ENCODE measurements at places on chromosomes 16 and 17.
A peak's percentile ranks its signal among the peaks of the same experiment; 100 is the strongest.

- no peak for DNase-seq
Measured at GRCh38 chr16:81310045-81310644, 4.6 kb upstream of the GAN start.

DNA sequence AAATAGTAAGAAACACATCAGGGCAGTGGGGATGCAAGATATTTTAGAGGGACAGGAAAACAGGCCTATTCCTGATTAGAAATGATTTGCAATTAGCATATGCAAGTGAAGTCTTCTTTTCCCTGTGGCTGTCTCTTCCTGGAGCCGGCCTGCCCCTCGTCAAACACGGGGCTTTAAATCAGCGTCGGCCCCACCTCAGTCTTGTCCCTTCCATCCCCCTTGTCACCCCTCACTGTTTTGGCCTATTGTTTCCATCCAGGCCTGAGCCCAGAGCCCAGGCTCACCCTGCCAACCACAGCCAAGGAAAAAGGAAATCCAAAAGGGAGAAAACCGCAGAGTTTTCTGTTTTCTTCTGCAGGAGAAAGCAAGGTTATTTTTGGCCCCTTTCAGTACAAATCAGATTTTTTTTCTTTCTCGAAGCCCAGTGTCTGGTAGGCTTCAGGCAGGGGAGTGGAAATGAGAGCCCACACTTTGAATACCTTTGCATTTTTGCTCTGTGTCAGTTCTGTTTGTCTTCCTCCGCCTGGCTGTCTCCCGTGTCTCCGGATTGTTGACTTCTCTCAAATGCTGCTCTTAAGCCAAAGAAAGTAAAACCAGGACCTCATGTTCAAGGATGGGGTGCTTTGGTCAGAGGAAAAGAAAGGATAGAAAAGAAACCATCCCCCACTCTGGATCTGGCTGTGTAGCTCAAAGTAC, 399.9 kb upstream of the CDH11 start:
- no peak for DNase-seq

DNA sequence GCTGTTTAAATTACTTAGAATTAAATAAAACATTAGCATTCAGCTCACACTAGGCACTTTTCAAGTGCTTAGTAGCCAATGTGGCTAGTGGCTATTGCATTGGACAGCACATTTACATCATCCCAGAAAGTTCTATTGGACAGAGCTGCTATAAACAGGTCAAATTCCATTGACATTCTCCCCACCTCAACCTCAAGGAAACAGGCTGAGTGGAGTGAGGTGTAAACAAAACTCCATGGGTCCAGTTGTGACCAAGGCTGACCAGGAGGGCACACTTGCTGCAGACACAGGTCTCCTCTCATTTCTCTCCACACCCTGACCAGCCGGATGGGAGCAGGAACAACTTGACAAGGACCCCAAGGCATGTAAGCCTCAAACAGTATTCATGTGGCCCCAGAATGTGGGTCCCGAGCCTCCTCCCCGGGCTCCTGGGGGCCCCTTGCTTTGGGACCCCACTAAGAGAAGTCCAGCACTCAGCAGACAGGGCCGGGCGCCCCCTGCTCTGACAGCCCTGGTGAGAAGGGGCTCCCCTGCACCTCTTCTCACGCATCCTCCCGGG, 488 bp downstream of the C17orf113 start:
- DNase-seq: peak; percentile 6

GRCh38 chr17:42286411-42287221, 1.7 kb upstream of the STAT5A start:
- no peak for DNase-seq

- DNase-seq: no peak
Measured at GRCh38 chr17:63555500-63556156, 5.4 kb downstream of the DCAF7 start.

DNA sequence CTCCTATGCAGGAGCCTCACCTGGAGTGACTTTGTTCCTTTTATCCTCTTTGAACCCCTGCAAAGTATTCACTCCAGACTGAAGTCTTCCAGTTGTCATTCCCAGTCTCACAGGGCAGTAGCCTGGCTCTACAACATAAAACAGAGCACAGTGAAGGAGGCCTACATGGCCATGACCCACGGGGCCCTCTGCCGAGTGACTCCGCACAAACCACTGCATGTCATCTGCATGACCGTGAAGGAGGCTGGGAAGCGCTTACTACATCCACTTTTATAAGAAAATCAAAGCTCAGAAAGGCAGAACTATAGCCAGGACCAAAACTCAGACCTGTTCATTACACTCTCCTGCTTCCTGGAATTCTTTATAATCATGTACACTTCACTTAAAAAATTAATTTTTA, 42.5 kb downstream of the BRD7 start:
- no peak for DNase-seq
